ENCODE measurements at places on chromosomes 12 and 14.

- no peak for DNase-seq
- H3K27ac ChIP-seq, result no peak overlapping the region
- H3K4me1 ChIP-seq, result no peaks in the 10 kb centered on the region
- H3K27me3 ChIP-seq, result no peaks in the 10 kb centered on the region
- no peak overlapping the region for H3K4me3 ChIP-seq
- H3K36me3 ChIP-seq, result no peaks in the 10 kb centered on the region
Measured at GRCh38 chr12:61385771-61386170, 874.4 kb upstream of the USP15 start.

GRCh38 chr12:91123236-91123916 lies 12.1 kb upstream of the LUM start:
- no peaks in the 10 kb centered on the region for H3K36me3 ChIP-seq
- H3K4me1 ChIP-seq, result no peaks in the 10 kb centered on the region
- no peak for DNase-seq
- H3K27ac ChIP-seq, result no peak overlapping the region
- no peak overlapping the region for H3K4me3 ChIP-seq

DNA sequence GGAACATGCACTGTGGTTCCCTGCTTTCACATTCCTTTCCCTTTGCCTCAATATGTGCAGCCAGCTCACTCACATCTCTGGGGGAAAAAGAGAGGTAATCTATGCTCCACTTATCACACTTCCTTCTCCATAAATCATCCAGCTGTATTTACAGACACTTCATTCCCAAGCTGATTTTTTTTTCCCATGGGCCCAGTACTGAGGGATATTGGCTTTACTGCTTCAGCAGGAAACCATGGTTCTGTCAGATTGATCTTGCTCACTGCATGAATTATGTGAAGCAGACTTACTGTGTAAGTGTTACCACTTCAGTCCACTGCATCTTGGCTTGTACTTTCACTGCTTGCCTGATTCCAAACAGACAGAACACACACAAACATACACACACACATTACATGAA lies 555.6 kb downstream of the CCER1 start:
- H3K27ac ChIP-seq, result no peak overlapping the region
- no peak for DNase-seq
- H3K4me1 ChIP-seq, result no peaks in the 10 kb centered on the region
- H3K36me3 ChIP-seq, result no peaks in the 10 kb centered on the region
- no peaks in the 10 kb centered on the region for H3K27me3 ChIP-seq

- peaks cover 13% of the 10 kb centered on the region for H3K4me1 ChIP-seq
- no peaks in the 10 kb centered on the region for H3K27me3 ChIP-seq
- peak overlapping the region; percentile 15 for H3K27ac ChIP-seq
- H3K36me3 ChIP-seq, result peaks cover 4% of the 10 kb centered on the region
- DNase-seq, result no peak
Measured at GRCh38 chr12:106840243-106840642, 65.8 kb downstream of the RIC8B start.

DNA sequence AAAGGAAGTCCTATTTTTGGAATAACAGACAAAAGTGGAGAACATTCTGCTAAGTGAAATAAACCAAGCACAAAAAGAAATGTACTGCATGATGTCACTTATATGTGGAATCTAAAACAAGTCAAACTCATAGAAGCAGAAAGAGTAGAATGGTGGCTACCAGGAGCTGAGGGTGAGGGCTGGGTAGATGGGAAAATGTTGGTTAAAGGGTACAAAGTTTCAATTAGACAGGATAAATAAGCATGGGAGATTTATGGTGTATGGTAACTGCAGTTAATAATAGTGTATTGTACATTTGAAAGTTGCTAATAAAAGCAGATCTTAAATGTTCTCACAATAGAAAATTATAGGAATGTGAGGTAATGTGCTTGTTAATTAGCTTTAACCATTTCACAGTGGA lies 12.8 kb downstream of the LUM start:
- H3K36me3 ChIP-seq, result no peaks in the 10 kb centered on the region
- H3K4me3 ChIP-seq, result no peak overlapping the region
- no peak for DNase-seq
- H3K4me1 ChIP-seq, result no peaks in the 10 kb centered on the region
- peaks cover 3% of the 10 kb centered on the region for H3K27me3 ChIP-seq
- no peak overlapping the region for H3K27ac ChIP-seq

Measured in activated CD8-positive, alpha-beta T cell treated with anti-CD3 and anti-CD28 coated beads for 36 hours (primary cell).